ENCODE measurements at places on chromosomes 11 and 22.

GRCh38 chr11:126363706-126364248 is 8.3 kb downstream of the ST3GAL4 start:
- no peak for DNase-seq

- DNase-seq, result no peak
Observed at GRCh38 chr11:94059065-94059464, 37.9 kb downstream of the HEPHL1 start.

DNA sequence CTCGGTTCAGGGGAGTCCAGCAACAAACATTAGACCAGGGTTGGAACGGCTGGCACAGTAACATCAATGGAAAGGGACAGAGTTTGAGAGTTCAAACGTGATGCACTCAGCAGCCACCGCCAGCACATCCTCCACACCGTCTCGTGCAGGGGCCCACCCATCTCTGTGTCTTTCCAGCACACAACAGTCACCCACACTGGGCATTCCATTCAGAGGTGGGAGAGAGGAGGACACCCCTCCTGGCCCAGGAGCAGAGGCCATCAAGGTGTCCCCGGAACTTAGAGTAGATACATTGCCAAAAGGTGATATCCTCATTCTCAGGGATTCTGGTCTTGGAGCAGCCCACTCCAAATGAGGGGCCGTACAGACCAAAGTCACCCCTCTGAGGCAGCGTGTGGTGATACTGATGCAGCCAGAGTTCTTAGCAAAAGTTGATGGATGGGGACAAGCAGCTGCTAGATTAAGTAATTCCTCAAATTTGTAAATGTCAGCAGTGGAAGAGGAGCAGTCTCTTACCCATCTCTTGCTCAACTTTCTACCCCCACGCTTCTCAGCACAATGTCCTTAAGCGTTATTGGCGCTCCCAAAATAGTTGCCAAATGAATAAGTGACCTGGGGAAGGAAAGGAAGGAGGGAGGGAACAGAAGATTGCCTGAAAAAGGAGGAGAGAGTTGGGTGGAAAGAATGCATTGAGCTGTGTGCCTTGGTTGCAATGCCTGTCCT is 5.5 kb downstream of the SNAP29 start:
- no peak for DNase-seq

DNA sequence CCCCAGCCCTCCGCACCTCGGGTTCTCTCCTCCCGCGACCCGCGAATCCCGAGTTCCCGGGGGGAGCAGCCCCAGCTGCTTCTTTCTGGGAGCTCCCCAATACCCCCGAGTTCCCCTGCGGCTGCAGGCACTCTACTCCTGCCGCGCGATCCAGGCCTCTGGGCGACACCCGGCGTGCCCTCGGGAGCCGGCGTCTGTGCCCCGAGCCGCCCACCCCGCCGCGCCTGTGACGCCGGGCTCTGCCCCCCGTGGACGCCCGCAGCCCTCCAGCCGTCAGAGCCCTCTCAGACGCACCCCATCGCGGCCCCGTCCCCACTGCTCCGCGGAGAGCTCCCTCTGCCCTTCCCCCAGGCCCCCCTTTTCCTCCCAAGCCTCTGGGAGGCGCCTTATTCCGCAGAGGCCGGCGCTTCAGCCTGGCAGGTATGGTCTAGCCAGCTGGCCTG is 422 bp downstream of the GLB1L2 start:
- no peak for DNase-seq

DNA sequence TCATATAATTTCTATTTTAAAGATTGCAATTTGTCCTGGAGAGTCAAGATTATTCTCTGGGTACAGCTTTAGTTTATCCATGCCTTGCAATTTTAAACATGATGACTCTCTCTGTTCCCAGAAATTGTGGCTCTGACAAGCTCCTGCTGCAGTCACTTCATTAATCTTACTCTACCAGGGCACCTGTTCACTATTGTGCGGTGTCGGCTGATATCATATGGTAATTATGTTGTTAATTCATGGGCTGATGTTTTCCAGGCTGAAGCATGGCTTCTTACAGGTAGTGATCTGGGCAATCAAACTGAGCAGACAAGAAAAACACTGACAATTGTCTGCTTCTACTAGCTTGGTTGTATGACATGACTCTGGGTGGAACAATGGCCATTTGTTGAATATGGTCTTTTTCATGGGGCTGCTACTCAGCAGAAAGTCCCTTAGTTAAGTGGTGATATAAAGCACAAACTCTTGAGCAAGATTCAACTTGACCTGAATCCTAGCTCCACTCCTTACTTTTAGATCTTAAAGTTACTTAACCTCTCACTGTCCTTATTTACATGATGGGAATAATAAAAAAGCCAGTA is 230.7 kb downstream of the FAT3 start:
- no peak for DNase-seq

- DNase-seq, result no peak
Observed at GRCh38 chr22:31958625-31959239, 14.4 kb downstream of the YWHAH start.

- DNase-seq, result no peak
Observed at GRCh38 chr11:19595840-19596751, 116.5 kb upstream of the NAV2 start.

DNA sequence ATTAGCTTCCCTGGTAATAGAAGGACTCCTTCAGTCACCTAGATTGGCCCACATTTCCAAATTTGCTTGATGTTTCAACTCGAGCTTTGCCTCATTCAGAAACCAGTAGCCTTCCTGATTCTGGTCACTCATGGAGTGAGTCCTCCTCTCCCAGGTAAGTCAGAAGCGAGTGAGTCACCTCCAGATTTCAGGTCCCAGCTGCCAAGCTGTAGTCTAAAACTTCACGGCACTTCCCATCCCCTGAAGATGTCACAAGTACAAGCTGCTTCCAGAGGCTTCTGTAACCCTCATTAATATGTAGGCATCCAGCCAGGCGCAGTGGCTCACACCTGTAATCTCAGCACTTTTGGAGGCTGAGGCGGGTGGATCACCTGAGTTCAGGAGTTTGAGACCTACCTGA is 23.5 kb downstream of the ARHGAP8 start:
- DNase-seq, result no peak

GRCh38 chr22:43714104-43714503 is 98.0 kb downstream of the EFCAB6 start:
- no peak for DNase-seq

DNA sequence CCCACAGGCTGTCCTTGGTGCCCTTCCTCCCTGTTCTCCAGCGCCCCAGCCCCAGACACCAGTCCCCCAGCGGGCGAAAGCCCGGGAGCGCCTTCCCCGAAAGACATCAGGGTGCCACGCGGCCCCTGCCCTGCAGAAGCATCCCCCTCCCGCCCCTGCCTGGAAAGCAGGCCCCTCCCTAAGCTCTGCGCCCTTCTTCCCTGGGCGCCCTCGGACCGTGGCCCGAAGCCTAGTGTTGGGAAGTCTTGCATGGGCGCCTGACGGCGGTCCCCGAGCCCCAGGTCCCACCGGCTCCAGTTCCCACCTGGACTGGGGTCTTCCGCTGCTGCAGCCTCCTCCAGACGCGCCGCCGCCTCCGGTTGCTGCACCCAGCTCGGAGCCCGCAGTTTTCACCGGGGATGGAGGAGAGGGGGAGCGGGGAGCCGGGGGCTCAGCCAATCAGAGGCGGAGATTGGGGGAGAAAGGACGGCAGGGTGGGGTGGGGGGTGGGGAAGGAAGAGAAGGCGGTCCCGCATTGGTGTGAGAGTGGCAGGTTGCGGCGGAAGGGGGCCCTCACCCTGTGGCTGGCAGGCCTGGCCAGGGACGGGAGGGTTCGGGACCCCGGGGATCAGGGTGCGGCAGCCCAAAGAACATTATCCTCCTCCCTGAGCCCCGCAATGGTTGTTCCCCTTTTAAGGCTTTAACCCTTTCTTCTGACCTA is at the start of gene THY1:
Gene THY1 (minus strand): TSS at position 364 of the 700 bp plus-strand sequence. CDS start 2,267 bp downstream, outside the sequence.
- no peak for DNase-seq

GRCh38 chr11:131602431-131602830 is 232.0 kb downstream of the NTM start:
- DNase-seq, result no peak

- DNase-seq, result no peak
Observed at GRCh38 chr22:28949788-28950187, 66.4 kb downstream of the ZNRF3 start.

- DNase-seq, result no peak
Observed at GRCh38 chr11:79485694-79486093, 44.9 kb upstream of the TENM4 start.

GRCh38 chr11:79406376-79406775 is 34.5 kb downstream of the TENM4 start:
- no peak for DNase-seq

DNA sequence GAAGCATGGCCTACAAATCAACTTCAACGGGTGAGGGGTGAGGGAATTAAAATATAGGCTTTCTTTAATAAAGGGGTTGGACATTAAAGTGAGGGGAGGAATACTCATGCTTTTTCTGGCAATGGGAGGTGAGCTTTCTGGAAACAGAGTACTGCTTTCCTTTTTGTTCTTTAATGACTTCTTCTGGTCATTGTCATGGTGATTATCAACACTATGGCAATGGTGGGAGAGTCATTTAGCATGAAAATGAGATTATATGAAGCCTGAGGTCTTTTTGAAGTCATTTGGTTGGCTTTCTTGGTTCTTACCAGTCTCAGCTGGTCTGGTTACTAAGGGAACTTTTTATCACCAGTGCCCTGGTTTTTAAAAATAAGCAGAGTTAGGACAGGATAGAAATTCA is 475.8 kb upstream of the LRRC4C start:
- DNase-seq, result no peak

DNA sequence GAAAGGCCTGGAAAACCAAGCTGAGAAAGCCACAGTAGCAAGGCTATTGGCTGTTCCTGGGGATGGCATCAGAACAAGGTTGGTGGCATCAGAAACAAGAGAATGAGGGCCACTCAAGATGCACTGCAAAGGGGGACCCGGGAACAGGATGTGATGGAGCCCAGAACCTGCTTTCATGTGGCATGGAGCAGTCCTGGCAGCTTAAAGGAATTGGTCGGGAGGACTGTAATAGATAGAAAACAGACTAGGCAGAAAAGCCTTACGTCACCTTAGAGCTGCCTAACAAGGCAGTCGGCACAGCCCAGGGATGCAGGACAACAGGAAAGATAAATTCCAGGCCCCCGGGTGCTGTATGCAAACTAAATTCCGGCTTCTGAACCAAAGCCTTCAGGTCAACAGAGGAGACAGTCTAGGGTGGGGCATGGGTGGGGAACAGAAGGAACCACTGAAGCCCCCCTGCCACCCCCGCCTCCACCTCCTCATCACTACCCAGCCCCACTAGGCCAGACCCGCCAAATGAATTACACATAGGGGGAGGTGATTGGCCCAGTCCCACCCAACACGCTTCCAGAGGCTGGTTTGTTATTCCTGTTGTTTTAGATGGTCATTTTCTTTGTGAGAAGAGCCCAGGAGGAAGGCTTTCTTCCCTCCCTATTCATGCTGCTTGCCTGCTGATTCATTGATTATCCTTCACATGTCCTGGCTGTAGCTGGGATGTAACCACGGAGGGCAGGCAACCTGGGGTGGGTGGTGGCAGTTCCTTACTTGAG is 25.7 kb upstream of the LRRC55 start:
- DNase-seq, result no peak

DNA sequence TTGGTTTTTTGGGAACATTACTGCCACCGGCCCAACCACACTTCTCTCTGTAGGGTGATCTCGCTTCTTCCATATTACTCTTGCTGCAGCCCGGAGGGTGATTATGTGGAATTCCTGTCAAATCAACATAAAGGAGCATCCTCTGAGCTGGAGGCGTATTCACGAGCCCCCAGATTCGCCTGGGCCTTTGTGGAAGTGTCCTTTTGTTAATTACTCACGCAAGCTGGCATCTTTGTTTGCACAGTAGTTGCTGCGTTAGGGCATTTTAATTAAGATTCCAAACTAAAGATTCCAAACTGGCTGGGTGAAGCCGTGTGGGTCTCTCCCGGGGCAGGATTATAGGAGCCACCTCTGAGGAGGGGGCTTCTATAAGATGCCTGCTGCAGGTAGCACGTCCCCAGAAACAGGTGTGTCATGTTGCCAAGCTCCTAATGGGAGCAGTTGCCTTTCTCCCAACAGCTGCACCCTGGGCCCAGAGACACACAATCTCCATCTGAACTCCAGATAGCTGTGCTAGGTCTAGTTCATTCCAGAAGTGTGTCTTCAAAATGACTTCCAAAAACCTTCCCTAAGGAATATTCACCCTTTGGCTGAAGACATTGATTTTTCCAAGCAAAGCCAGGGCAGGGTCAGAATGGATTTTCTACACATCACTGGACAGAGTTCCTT is 40.9 kb downstream of the SHISAL1 start:
- DNase-seq, result no peak
